ENCODE measurements at places on chromosomes 5 and 9. TPM values are rescaled to one million over a fixed set of nuclear protein-coding genes. Genes with fewer than 3 reads are reported as not detected.

Gene MRPL50
- 15.4 TPM for total RNA-seq

Gene JAKMIP2
- not detected for total RNA-seq

Gene GARIN3
- not detected for total RNA-seq

Gene SCGB3A1
- total RNA-seq, result not detected

Gene SLC26A2
- 44.1 TPM for total RNA-seq

Gene PCDH12
- total RNA-seq, result not detected

Gene SLIT3
- 0.34 TPM for total RNA-seq

Gene CEL
- 1.9 TPM for total RNA-seq

Gene NR3C1
- 113 TPM for total RNA-seq

Gene AGXT2
- total RNA-seq, result not detected

All from MCF 10A (cell line).